Hippocampal formation (tissue), 2 donors: ENCODE measurements at places on chromosomes 3 and 15.

DNA sequence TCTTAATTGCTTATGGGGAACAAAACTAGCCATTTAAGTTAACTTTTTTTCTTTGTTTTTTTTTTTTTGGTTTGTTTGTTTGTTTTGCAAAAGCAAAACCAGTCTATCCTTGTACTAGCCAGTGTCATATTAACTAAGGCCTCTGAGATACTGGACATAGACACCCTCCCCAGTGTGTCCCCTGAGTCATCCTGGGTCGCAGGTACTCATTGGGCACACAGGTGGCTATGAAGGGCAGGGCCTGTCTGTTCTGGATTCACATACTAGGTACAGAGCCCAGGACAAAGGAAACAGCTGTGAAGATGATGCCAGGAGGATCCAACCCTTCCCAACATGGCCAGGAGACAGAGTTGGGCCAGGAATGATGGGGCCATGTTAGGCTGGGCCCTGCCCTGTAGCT is 318.1 kb downstream of the THSD4 start:
- no peak for DNase-seq

DNA sequence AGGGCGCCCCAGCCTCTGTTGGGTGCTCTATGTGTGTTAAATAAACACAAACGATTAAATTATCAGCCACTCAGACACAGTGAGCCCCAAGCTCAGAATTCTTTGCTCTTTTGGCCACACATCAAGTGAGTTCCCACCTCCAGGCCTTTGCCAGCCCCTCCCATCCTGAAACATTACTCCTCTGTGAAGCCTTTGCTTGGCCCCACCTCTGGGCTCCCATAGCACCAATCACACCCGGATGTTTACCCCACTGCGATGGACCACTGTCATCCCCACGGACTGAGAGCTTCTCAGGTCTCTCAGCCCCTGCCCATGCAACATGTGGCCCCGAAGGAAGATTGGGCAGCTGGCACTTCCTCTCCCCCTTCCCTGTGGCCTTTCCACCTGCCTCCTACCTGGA is 85.1 kb downstream of the NUP210 start:
- no peak for DNase-seq

- no peak for DNase-seq
Observed at GRCh38 chr3:196115678-196116083, 33.8 kb upstream of the TFRC start.

DNA sequence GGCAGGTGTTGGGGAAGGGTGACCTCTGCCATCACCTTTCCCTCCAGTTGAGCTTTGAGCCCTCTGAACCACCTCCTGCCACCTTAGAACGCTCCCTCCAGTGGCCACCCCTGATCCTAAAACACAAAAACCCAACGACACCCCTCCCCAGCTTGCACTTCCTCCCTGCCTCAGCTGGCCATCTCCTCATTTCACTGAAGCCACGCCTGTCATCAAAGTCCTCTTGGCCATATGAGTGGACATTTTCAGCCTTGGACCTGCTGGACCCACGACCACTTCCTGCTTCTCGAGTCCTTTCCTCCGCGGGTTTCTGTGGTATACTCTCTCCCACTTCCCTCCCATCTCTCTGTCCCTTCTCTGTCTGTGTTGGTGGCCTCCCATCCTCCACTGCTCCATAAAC is 48.5 kb upstream of the NR2C2 start:
- no peak for DNase-seq

DNA sequence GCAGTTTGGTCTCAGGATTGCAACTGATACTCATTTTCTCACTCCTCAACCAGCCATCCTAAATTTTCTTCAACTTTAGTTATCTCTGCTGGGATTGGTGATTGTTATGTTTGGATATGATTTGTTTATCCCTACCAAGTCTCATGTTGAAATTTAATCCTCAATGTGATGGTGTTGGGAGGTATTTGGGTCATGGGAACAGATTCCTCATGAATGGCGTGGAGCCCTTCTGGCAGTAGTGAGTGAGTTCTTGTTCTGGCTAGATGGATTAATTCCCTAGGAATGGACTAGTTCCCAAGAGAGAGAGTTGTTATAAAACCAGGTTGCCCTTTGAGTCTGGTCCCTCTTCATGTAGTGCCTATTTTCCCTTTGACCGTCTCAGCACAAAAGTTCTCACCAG is 399.9 kb downstream of the SQOR start:
- DNase-seq: no peak

GRCh38 chr3:138608322-138609135 is at the start of gene FAIM:
FAIM (plus strand) TSS chr3:138608771; CDS start chr3:138619727, 10,956 bp downstream.
- peak; percentile 64 for DNase-seq

- peak; percentile 68 for DNase-seq
Observed at GRCh38 chr3:194134231-194134756, 1.7 kb upstream of the HES1 start.

DNA sequence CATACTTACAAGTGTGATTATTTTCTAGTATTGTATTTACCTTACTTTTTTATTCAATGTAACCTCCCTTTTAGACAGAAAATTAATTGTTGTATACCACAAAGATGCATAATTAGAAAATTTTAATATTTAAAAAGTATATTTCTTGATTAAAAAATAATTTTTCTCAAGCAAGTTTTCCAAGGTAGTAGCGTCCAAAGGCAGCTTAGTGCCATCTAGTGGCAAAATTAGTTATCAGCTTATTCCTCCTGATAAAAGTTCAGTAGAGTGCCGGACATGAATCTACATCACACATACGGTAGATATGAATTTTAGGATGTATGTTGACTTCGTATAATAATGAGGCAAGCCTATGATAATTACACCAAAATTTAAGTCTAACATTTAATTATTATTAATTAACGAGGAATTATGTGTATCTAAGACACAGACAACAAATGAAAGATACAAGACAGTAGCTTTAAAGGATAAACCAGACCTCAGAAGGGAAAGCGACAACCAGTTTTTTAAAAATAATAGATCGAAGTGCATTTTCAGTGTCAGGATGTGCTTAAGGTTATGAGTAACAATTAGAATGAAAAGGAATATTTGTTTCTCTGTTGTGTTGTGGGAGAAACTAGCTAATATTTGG is 405.9 kb downstream of the ROBO1 start:
- DNase-seq: no peak

GRCh38 chr3:125257536-125257935 is 45.0 kb upstream of the SLC12A8 start:
- DNase-seq: no peak

DNA sequence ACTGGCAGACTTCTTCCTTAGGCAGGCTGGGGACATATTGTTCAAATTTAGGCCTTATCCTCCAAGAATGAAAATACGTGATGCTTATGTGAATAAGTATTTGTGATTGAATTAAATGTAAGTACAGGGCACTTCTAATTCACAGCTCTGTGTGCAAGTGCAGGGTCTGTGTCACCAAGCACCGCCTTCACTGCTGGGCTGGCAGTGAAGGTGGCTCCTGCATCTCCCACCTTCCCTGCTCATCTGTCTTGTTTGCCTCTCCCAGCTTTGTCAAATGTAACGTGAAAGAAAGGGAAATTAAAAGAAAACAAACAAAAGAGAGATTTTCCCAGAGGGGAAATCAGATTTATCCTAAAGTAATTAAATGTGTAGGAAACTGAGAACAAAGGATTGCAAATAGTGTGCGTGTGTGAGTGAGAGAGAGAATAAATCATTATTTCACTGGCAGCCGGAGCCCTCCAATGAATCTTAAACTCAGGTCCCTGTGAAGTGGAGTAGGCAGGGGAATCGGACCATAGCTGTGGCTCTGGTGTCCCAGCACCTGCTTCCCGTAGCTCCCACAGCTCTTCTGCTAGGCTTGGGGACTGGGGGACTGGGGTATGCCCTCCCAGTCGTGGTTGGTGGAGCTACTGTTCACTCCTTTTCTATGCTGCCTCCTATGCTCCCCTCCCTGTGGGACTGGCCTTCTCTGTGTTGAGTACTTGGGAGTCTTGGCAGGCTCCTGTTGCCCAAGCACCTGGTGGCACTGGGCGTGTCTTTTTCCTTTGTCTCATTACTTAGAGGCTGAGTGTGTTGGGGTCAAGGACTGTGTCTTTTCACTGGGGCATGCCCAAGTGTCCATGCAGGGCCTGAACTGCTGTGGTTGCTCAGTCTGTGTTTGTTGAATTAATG is 222.2 kb downstream of the EPHB1 start:
- no peak for DNase-seq

DNA sequence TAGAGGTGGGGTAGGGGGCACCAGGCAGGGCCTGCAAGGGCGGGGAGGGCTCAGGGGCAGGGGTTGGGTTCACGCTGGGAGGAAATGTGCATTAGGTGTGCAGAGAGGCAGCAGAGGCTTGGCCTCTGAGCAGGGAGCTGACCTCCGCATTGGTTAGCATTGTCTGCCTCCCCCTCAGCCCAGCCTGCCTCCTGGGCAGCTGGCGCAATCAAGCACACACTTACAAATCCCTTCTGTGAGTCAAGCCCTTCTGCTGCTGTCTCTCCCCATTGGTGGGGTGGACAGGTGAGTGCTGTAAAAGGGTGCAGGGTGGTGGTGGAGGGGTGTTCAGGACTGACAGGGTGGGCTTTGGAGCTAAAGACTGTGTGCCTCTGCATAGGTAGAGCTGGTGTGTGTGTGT is 9.3 kb downstream of the LOXL1 start:
- no peak for DNase-seq
